Left lobe of liver (tissue), 2 donors: ENCODE measurements at places on chromosomes 12 and 14. TPM values are rescaled to one million over a fixed set of nuclear protein-coding genes. Genes with fewer than 3 reads are reported as not detected.

Gene ASIC1
- total RNA-seq, result 0.28 TPM

Gene PRR4
- 0.48 TPM for total RNA-seq

Gene ACSM4
- not detected for total RNA-seq

Gene FAM181A
- not detected for total RNA-seq

Gene TRPV4
- 6.7 TPM for total RNA-seq

Gene ANO4
- 0.35 TPM for total RNA-seq

GRCh38 chr12:2692080-2692479 is 102.7 kb upstream of the FKBP4 start:
- no peak for DNase-seq

DNA sequence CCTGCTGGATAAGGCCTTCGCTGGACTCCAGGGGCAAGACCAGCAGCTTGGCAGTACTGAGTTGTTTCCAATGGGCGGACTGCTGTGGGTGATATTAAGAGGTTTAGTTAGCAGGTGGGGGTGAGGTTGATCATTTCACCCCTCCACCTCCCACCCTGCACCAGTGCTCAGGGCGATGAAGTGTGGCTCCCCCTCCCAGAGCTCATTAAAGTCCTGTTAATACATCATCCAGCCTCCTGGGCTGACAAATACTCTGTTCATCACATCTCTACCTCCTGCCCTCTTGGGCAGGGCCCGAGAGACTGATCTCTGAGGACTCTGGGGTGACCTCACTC is 2.4 kb upstream of the FIGNL2 start:
- no peak for DNase-seq

- no peak for DNase-seq
Observed at GRCh38 chr12:31874961-31875608, 84.1 kb upstream of the RESF1 start.

DNA sequence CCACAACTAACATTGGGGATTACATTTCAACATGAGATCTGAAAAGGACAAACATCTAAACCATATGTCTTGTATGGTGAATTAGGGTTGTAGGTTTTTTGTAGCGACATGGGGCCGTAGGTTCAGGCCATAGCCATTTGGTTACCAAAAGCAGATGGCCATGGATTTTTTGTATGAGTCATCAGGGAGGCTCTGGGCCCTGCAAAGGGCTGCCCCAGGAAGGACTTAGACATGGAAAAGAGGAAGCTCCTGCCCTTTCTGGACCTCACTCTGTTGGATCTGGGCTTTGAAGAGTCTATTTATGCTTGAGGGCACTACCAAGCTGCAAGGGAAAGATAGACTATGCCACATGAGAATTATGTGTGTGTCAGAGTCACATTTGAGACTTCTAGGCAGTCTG is 89.3 kb upstream of the DHRS4 start:
- DNase-seq, result no peak

GRCh38 chr12:12069821-12070548 is 754 bp upstream of the BCL2L14 start:
- DNase-seq, result no peak

DNA sequence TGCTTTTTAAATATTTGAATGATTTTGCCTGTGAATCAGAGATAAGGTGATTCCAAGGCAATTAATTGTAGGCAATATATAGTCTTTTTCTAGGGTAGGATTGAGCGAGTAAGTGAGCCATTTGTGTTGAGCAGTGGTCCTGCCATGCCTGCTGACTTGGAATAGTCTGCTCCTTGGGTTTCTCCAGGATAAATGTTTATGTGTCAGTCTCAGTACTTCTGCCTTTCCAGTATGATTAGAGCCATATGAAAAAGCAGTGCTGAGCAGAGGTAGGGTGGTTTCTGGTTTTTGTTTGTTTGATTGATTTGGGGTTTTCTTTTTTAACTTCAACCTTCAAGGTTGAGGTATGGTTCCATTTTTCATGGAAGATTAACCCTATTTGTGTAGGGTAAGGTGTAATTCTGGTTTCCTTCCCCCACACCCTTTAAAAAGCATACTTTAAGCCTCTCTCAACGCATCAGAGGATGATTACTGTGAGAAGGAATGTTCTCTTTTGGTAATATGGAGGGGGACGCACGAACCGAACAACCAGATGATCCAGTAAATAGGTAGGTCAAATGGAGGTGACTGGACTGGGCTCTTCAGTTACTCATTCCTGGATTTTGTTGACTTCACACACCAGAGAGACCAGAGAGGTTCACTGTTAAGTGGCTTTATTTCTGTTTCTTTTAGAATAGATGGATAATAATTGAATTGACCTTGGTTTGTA is 22.7 kb downstream of the FRMD6 start:
- DNase-seq, result no peak

- DNase-seq, result no peak
Observed at GRCh38 chr12:116779597-116779996, 41.5 kb downstream of the RNFT2 start.

GRCh38 chr14:74955229-74956026 is at the start of gene PGF:
Gene PGF, minus strand, starts transcription at chr14:74955597. Its CDS starts 355 bp downstream, at chr14:74955242.
- DNase-seq, result peak; percentile 73

GRCh38 chr12:47307680-47308399 is 228.1 kb upstream of the AMIGO2 start:
- peak; percentile 61 for DNase-seq
